ENCODE measurements at places on chromosomes 13 and 19. TPM values are rescaled to one million over a fixed set of nuclear protein-coding genes. Genes with fewer than 3 reads are reported as not detected.

DNA sequence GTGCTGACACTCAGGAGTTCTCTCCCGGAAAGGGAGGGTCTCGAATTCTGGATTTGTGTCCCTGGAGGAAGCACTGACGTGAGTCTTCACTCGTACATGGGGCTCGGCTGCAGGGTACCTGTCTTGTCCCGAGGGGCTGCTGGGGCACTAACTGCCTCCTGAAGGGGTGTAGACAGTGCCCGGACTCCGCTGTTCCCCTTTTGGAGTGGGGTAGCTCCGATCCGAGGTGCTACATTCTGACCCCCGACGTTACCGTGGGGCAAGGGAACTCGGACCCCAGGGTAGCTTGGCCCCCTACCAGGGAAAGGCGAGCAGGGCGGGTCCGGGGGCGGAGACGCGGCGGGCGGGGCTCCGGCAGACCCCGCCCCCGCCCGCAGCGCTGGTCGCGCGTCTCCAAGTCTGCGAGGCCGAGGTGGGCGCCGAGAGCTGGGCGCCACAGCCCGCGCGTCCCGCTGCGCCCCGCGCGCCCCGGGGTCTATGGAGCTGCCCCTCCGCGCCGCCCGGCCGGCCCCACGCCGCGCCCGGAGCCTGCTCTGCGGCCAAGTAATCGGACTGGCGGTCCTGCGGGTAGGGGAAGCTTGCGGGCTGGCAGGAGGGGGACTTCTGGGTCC is at the start of gene NPAS1:
NPAS1 (plus strand) TSS at position 407 of the 611 bp plus-strand sequence. CDS start 1,211 bp downstream, outside the sequence.
- no peaks in the 10 kb centered on the region for H3K4me1 ChIP-seq
- H3K27ac ChIP-seq, result no peak within 1 kb of the TSS
- DNase-seq, result no peak
- peaks cover 11% of the 10 kb centered on the region for H3K27me3 ChIP-seq
- H3K4me3 ChIP-seq, result no peak within 1 kb of the TSS

Gene EFNB2
- polyA plus RNA-seq, result 18.1 TPM

- no peaks in the 10 kb centered on the region for H3K36me3 ChIP-seq
- H3K27me3 ChIP-seq, result peaks cover 55% of the 10 kb centered on the region
- no peak for DNase-seq
- H3K27ac ChIP-seq, result no peak overlapping the region
- H3K4me1 ChIP-seq, result peaks cover 13% of the 10 kb centered on the region
- peak overlapping the region; percentile 5 for H3K4me3 ChIP-seq
Measured at GRCh38 chr19:11479898-11480714, 740 bp downstream of the ELAVL3 start.

GRCh38 chr19:709196-709964 is 645 bp downstream of the PALM start:
- peak overlapping the region; percentile 36 for H3K4me3 ChIP-seq
- peaks cover 9% of the 10 kb centered on the region for H3K27me3 ChIP-seq
- H3K4me1 ChIP-seq, result no peaks in the 10 kb centered on the region
- no peak overlapping the region for H3K27ac ChIP-seq
- no peaks in the 10 kb centered on the region for H3K36me3 ChIP-seq
- peak; percentile 42 for DNase-seq

- no peaks in the 10 kb centered on the region for H3K36me3 ChIP-seq
- no peak for DNase-seq
- no peak overlapping the region for H3K27ac ChIP-seq
- H3K4me1 ChIP-seq, result no peaks in the 10 kb centered on the region
Measured at GRCh38 chr19:34824686-34825085, 51.7 kb upstream of the ZNF599 start.

Gene RSPH6A
- polyA plus RNA-seq, result 0.07 TPM

DNA sequence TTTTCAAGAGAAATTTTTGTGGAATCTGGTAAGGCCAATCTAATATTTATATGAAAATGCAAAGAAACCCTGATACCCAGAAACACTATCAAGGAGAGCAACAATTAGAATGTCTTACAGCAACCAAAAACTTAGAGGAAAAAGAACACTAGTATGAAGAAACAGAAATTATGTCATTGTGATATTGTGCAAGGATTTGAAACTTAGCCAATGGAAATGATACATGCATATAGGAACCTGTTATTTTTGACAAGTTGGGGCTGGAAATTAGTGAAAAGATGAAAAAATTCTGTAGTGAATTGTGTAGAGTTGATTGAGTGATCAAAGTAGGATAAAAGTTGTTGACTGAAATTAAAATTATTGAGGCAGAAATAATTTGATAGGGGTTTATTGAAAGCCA is 792.6 kb upstream of the SLITRK6 start:
- H3K4me1 ChIP-seq, result no peaks in the 10 kb centered on the region
- H3K4me3 ChIP-seq, result no peak overlapping the region
- H3K27ac ChIP-seq, result no peak overlapping the region
- no peak for DNase-seq
- H3K27me3 ChIP-seq, result no peaks in the 10 kb centered on the region

GRCh38 chr19:10316229-10317044 is 622 bp upstream of the FDX2 start:
- H3K36me3 ChIP-seq, result peaks cover 56% of the 10 kb centered on the region
- no peak overlapping the region for H3K4me3 ChIP-seq
- no peaks in the 10 kb centered on the region for H3K4me1 ChIP-seq
- H3K27me3 ChIP-seq, result no peaks in the 10 kb centered on the region
- H3K27ac ChIP-seq, result peak overlapping the region; percentile 44

DNA sequence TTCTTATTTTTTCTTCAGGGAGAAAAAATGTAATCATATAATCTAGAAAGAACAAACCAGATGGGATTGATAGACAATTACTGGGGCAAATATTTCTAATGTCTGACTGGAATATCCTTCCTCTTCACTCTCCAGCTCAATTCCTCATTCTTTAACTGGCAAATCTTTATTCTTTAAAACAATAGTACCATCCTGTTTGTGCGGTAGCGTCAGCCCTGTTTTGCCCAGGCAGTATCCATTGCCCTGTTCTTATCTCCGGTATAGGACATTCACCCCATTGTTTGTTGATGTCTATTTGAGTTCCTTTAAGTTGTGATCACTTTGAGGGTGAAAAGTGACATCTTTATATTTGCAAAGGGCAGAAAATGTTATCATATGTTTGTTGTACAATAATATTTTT is 185.4 kb downstream of the POSTN start:
- no peak overlapping the region for H3K27ac ChIP-seq
- no peaks in the 10 kb centered on the region for H3K36me3 ChIP-seq
- no peaks in the 10 kb centered on the region for H3K27me3 ChIP-seq
- no peak overlapping the region for H3K4me3 ChIP-seq
- DNase-seq, result no peak

DNA sequence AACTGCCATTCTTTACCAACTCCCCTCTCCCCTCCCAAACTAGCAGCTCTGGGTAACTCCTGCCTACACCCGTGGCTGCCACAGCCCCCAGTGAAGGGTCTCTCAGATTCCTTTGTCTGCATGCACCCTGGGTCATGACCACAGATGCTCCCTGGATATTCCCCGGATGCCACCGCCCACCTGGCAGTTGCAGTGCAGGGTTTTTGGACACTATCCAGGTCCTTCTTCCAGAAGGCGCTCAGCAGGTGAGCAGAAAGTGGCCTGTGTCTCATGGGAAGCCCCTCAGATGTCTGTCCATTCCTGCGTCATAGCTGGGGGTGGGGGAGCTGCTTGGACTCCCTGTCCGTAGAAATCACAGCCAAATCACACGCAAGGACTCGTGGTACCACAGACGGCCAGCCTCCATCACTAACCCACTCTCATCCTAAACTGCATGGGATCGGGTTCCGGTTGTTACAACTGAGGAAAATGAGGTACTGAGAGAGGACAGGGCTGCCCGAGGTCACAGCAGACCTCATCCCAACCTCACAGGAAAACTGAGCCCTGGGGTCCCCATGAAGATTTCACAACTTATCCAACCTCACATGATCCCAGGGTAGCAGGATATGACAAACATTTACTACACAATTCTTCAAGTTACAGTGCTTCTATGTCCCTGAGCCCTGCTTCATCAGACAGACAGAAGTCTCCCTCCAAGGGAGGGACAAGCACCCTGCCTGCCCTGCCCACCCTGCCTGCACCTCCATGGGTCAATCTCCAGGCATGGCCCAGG is 38.6 kb downstream of the ELL start:
- H3K4me3 ChIP-seq, result no peak overlapping the region
- H3K36me3 ChIP-seq, result no peaks in the 10 kb centered on the region
- no peak for DNase-seq
- peaks cover 32% of the 10 kb centered on the region for H3K4me1 ChIP-seq
- no peaks in the 10 kb centered on the region for H3K27me3 ChIP-seq
- H3K27ac ChIP-seq, result no peak overlapping the region

- no peaks in the 10 kb centered on the region for H3K36me3 ChIP-seq
- H3K4me3 ChIP-seq, result no peak overlapping the region
- no peaks in the 10 kb centered on the region for H3K27me3 ChIP-seq
- H3K27ac ChIP-seq, result no peak overlapping the region
- H3K4me1 ChIP-seq, result no peaks in the 10 kb centered on the region
Measured at GRCh38 chr13:27510082-27510481, 59.7 kb upstream of the MTIF3 start.

Gene ZSWIM9
- polyA plus RNA-seq, result 5.1 TPM

GRCh38 chr13:110032969-110033368 is 246.6 kb upstream of the IRS2 start:
- H3K27me3 ChIP-seq, result no peaks in the 10 kb centered on the region
- no peaks in the 10 kb centered on the region for H3K4me1 ChIP-seq
- H3K27ac ChIP-seq, result no peak overlapping the region
- no peak for DNase-seq

Gene CABP5
- not detected for polyA plus RNA-seq

DNA sequence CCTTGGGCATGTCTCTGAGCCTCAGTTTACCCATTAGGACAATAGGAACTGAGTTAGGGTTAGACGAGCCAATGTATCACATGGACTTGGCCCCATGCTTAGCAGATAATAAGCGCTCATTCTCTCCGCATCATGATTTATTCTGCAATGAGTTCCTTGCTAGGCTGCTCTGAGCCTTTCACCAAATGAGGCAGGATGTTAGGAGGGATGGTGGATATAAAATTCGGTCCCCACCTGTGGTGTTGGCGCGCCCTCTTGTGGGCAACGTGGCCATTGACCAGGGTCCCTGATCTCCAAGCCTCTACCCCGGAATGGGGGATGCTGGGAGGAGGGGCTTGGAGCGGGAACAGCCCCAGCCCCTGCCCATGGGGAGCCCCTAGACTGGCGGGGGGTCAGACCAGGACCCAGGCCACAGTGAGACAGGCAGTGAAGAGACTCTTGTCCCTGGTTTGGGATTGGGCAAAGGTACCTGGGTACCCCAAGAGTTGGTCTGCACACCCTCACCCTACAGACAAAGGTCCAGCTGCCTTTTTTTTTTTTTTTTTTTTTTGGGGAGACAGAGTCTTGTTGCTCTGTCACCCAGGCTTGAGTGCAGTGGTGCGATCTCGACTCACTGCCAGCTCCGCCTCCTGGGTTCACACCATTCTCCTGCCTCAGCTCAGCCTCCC is 43.9 kb downstream of the CERS4 start:
- H3K27me3 ChIP-seq, result no peaks in the 10 kb centered on the region
- H3K36me3 ChIP-seq, result no peaks in the 10 kb centered on the region
- no peaks in the 10 kb centered on the region for H3K4me1 ChIP-seq
- H3K4me3 ChIP-seq, result no peak overlapping the region
- no peak overlapping the region for H3K27ac ChIP-seq

GRCh38 chr19:13139633-13140311 is 10.4 kb downstream of the STX10 start:
- H3K27ac ChIP-seq, result no peak overlapping the region
- no peak for DNase-seq
- no peak overlapping the region for H3K4me3 ChIP-seq
- H3K27me3 ChIP-seq, result no peaks in the 10 kb centered on the region
- H3K4me1 ChIP-seq, result no peaks in the 10 kb centered on the region

- no peak overlapping the region for H3K4me3 ChIP-seq
- no peaks in the 10 kb centered on the region for H3K4me1 ChIP-seq
- no peak for DNase-seq
- no peaks in the 10 kb centered on the region for H3K36me3 ChIP-seq
Measured at GRCh38 chr13:97193577-97193976, 28.6 kb upstream of the MBNL2 start.

Gene CERS1
- 1.5 TPM for polyA plus RNA-seq

Gene CCDC159
- polyA plus RNA-seq, result 58.1 TPM

DNA sequence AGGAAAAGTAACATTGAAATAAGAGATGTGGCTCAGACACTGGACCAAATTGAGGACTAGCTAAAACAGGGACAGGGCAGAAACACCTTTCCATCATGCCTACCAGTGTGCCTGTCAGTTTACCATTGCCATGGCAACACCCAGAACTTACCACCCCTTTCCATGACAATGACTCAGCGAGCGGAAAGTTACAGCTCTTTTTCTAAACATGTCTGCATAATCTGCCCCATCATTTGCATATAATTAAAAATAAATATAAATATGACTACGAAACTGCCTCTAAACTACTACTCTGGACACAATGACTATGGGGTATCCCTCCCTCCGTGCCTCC is 96.0 kb downstream of the UBL3 start:
- no peaks in the 10 kb centered on the region for H3K36me3 ChIP-seq
- no peaks in the 10 kb centered on the region for H3K4me1 ChIP-seq
- DNase-seq, result no peak
- no peaks in the 10 kb centered on the region for H3K27me3 ChIP-seq
- H3K27ac ChIP-seq, result no peak overlapping the region

Gene LILRA1
- 0.22 TPM for polyA plus RNA-seq

- H3K36me3 ChIP-seq, result no peaks in the 10 kb centered on the region
- H3K4me1 ChIP-seq, result no peaks in the 10 kb centered on the region
- no peak overlapping the region for H3K4me3 ChIP-seq
- no peak overlapping the region for H3K27ac ChIP-seq
- H3K27me3 ChIP-seq, result no peaks in the 10 kb centered on the region
Measured at GRCh38 chr13:59103004-59103768, 1060.5 kb downstream of the DIAPH3 start.

GRCh38 chr19:18946918-18947317 is 5.9 kb upstream of the HOMER3 start:
- H3K36me3 ChIP-seq, result no peaks in the 10 kb centered on the region
- H3K27ac ChIP-seq, result no peak overlapping the region
- no peaks in the 10 kb centered on the region for H3K27me3 ChIP-seq
- H3K4me1 ChIP-seq, result no peaks in the 10 kb centered on the region
- no peak for DNase-seq
